ENCODE measurements at places on chromosomes 11 and 22.
A peak's percentile ranks its signal among the peaks of the same experiment; 100 is the strongest.

GRCh38 chr22:36431977-36432376 is 44.2 kb upstream of the MYH9 start:
- DNase-seq, result no peak

GRCh38 chr11:72237112-72237931 is 6.7 kb downstream of the PHOX2A start:
- no peak for DNase-seq

DNA sequence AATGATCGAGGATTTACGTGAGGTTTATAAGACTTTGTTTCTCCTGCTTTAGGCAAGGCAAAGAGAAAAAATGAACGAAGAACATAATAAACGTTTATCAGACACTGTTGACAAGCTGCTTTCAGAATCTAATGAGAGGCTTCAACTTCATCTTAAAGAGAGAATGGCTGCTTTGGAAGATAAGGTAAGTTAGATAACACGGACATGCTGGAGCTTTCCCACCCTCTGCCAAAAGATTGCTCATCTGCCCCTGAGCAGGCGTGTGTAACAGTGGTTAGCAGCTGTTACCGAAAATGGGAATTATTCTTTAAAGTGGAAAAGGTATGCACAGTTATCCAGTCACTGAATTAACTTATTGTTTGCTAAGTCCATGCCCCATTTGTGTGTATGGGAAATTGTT is 62.8 kb upstream of the CTTN start:
- DNase-seq, result no peak

GRCh38 chr22:29477723-29478318 is 2.2 kb upstream of the NEFH start:
- no peak for DNase-seq

- DNase-seq, result no peak
Measured at GRCh38 chr11:9738116-9738515, 74.2 kb downstream of the SWAP70 start.

DNA sequence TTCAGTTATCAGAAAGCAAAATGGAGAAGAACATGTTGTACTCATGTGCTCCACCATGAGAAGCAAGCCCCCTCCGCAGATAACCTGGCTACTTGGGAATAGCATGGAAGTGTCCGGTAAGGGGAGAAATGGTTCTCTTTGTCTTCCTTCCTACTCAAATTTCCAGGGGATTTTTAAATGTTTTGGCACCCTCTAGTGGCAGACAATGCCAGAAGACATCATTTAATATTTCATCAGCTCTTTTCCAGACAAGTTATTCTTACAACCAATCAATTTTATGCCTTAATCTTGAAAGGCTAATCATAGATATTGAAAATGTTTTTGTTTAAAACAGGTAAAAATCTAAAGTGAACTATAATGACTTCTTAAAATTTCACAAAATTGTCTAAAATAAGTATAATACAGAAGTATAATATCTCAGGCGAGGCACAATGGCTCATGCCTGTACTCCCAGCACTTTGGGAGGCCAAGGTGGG is 15.7 kb downstream of the CRTAM start:
- peak; percentile 83 for DNase-seq

GRCh38 chr11:83054001-83054400 is 17.7 kb downstream of the RAB30 start:
- DNase-seq, result no peak

GRCh38 chr11:73200256-73200655 is 17.8 kb upstream of the P2RY2 start:
- no peak for DNase-seq

GRCh38 chr22:17303840-17304779 is 65.2 kb upstream of the CECR2 start:
- no peak for DNase-seq

GRCh38 chr11:128491195-128491936 is 96.0 kb downstream of the ETS1 start:
- no peak for DNase-seq

DNA sequence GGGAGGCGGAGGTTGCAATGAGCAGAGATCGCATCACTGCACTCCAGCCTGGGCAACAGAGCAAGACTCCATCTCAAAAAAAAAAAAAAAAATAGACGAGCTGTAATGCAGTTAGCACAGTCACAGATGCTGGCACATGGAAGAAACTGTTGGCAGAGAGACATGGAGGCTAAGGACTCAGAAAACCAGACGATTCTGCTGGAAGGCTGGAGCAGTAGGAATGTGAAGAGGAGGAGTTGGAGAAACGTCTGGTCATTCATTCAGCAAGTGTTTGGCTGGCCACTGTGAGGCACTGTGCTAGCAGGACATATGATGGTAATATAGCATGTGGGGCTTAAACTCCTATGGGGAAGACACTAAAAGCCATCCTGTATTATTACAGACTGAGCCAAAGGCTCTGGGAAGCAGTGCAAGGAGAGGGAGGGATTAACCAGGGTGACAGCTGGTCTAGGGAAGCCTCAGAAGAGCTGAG is 5.0 kb downstream of the UQCR10 start:
- DNase-seq, result peak; percentile 58

DNA sequence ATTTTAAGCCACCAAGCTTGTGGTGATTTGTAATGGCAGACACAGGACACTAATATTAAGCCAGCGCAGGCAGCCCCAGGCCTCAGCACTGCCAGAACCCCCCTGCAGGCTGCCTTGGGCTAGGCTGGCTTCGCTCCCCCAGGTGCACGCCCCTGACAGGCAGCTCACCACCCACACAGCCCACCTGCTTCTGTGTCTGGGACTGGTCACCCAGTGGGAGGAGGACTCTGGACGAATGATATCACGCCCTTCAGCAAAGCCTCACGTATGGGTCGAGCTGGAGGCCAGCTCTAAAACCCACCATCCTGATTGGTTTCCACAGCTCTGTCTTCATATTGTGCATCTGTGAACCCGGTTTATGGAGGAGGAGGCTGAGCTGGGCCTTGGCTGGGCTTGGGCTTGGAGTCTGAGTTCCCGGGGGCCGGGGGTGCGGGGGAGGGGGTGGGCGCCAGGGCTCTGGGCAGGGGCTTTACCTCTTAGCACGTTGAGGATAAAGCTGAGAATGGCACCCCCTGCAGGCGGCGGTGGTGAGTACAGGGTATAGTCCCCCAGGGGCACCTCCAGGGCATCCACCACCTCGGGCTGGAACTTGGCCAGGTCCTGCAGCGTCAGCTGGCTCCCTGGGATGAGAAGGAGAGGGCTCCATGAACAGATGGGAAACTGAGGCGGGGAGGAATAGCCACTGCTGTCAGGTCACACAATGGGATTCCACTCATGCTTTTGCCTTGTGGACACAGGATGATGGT is 13.8 kb downstream of the GGT5 start:
- DNase-seq, result no peak

DNA sequence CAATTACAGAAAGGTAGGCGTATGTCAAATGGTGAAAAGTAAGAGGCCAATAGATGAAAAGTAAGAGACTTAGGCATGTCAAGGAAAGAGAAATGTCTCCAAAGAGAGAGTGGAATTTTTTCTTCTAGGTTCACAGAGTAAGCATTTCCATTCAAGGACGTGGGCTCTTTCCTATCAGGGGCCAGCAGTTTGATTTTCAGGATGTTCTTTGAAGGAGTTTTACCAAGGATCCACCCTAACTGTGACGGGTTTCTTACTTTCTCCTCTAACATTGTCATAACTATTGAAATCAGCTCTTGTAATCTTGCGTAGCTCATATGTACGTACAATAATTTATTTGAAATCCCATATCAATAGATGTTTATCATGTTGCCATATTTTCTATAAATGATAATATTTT is 2112.2 kb upstream of the RAG2 start:
- DNase-seq, result no peak

- DNase-seq, result no peak
Measured at GRCh38 chr11:43367382-43368178, 8.9 kb downstream of the TTC17 start.

- no peak for DNase-seq
Measured at GRCh38 chr22:41823797-41824196, 9.1 kb upstream of the SREBF2 start.

- DNase-seq, result no peak
Measured at GRCh38 chr22:23499845-23500500, 80.1 kb downstream of the IGLL1 start.

GRCh38 chr22:45612451-45612901 is 59.2 kb upstream of the ATXN10 start:
- DNase-seq, result peak; percentile 77

DNA sequence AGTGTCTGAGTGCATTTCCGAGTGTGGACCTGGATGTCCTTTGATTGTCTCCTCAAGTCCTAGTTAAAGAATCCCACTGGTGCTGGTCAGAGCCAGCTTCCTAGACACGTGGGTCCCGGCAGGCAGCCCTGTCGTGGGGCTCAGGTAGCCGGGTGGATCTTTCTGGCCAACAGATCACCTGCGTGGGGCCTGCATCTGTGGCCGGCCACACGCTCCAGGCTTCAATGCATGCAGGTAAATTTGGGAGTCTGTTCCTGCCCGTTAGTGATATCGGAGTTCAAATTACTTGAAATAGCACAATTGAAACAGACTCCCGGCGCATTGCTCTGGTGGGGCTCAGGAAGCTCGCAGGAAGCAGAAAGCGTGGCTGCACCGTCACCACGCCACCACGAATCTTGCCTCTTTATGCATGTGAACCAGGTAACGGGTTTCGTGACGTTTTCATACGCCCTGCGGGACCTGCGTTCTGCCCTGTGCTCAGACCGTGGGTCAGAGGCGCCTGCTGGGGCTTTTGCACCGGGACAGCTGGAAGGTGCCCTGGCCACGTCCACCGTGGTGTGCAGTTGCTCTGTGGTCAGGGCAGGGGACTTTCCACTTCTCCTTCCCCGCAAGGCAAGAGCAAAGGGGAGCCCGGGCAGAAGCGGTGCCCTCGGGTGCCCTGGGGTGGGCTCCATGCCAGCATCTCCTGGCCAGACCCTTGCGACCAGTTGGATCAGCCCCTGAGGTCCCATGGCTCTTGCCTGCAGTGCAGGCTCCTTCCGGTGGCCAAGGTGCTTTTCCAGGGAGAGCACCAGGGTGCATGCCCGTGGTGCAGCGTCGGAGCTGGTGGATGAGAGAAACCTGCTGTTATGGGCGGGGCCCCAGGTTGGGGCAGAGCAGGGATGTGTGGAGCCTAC is 803.5 kb downstream of the BRD1 start:
- DNase-seq, result no peak

- no peak for DNase-seq
Measured at GRCh38 chr11:103372906-103373305, 263.7 kb downstream of the DYNC2H1 start.

DNA sequence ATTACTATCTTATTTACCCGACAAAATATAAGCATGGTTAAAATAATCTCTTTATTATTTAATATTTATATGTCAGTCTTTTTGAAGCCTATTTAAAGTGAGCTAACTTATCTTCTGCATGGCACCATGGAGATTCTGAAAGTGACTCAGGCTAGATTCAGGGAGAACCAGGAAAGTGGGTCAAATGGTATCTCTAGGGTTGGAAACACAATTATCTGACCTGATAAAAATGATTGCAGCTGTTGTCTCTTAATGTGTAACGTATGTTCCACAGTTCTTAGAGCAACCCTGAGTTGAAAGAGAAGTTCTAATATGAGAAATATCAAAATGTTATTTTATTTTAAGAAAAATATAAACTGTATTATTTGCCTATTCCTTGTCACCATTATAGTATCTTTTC is 143.1 kb upstream of the CARD18 start:
- DNase-seq, result no peak

DNA sequence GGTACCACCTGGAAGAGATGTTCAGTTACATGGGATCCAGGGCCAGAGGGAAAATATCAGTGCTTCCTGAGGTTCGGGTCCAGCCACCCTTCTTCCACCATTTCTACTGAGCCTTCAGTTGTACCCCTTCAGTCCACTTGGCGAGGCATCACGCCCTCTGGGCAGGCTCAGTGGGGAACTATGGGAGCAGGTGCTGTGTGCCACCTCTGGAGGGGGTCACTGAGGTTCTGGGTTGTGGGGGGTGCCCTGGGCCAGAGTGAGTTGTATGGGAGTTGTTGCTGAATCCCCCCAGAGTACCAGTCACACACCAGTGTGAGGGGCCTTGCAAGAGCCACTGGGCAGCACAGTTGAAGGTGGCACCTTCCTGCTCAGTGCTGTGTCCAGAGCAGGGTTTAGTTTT is 2.7 kb upstream of the SREBF2 start:
- DNase-seq, result no peak

GRCh38 chr11:97683733-97684132 is 1293.9 kb downstream of the JRKL start:
- no peak for DNase-seq

DNA sequence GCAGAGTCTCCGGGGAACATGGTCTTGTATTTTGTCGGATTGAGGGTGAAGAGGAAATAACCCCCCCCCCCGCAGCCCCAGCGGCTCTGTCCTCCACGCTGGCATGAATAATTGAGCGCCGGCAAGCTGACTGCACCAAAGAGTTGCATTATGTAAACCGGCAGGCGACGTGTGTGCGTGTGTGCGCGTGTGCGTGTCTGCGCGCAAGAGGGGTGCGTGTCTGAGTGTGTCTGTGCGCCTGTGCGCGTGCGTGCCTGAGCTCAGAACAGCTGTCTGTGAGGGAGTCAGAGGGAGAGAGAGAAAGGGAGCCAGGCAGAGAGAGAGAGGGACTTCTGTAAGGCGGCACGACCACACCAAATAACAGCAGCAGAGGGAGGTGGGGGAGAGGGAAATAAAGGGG is 94.4 kb downstream of the SCN3B start:
- DNase-seq, result peak; percentile 75

GRCh38 chr22:36874736-36875135 is 13.9 kb downstream of the NCF4 start:
- DNase-seq, result no peak

GRCh38 chr11:116648247-116649174 is 124.3 kb downstream of the BUD13 start:
- no peak for DNase-seq

DNA sequence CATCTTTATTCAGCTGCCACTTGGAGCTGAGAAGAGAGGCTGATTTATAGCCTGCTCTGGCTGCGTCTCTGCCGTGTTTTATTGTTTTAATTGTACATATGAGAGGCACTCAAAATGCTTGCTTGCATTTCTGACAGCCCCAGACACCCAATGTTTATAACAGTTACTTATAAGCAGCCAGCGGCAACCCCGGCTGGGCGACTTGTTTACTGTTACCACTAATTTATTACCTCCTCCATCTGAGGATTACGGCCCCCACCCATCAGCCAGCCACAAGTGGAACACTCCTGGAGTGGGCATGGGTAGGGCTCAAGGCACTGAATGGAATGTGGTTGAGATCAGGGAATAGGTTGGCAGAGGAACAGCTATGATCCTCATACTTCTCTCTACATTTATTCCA is 61.2 kb downstream of the CLPB start:
- DNase-seq, result no peak

GRCh38 chr11:134330611-134331353 is 1.0 kb upstream of the GLB1L2 start:
- no peak for DNase-seq

DNA sequence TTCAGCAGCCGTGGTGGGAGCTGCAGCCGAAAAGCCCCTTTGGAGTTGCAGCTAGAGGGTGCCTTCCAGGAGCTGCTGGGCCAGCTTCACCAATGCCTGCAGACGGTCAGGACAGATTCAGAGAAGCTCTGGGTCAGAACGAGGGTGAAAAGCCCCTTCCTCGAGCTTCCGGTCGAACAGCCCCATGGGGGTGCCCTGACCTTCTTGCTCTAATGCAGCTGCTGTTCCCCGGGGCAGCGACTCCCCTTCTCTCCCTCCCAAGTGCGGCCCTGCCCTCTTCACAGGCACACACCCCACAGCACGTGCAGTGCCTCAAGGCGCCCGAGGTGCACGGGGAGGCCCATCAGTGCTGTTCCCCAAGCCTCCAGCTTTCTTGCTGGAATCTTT is 9.6 kb upstream of the IFITM3 start:
- no peak for DNase-seq

GRCh38 chr11:100562128-100562527 is 125.0 kb upstream of the ARHGAP42 start:
- peak; percentile 93 for DNase-seq

- no peak for DNase-seq
Measured at GRCh38 chr11:70290361-70291065, 20.0 kb downstream of the PPFIA1 start.

- DNase-seq, result peak; percentile 51
Measured at GRCh38 chr11:58513747-58514367, 6.0 kb upstream of the OR5B21 start.

Data from fibroblast of skin of right biceps (primary cell).